IMR-90 (cell line): ENCODE measurements at places on chromosomes 3 and 15. TPM values are rescaled to one million over a fixed set of nuclear protein-coding genes. Genes with fewer than 3 reads are reported as not detected.

The LRRN1 gene
- total RNA-seq: under 0.01 and 0.18 TPM in 2 replicates

The MORC1 gene
- total RNA-seq: not detected in 2 replicates

The NGRN gene
- total RNA-seq: 39.6 and 44.2 TPM in 2 replicates

The PLOD2 gene
- total RNA-seq: 117 and 225 TPM in 2 replicates

The CCDC9B gene
- total RNA-seq: 19.7 and 30.0 TPM in 2 replicates

The SCAANT1 gene
- not detected in 2 replicates for total RNA-seq

The GLT8D1 gene
- 65.3 and 87.8 TPM in 2 replicates for total RNA-seq

The OTOL1 gene
- total RNA-seq: not detected in 2 replicates

The CIB2 gene
- total RNA-seq: 2.2 and 2.5 TPM in 2 replicates

The AGTR1 gene
- 2.7 and 3.3 TPM in 2 replicates for total RNA-seq

The TGM5 gene
- not detected in 2 replicates for total RNA-seq

The MYZAP gene
- not detected in 2 replicates for total RNA-seq

The ESYT3 gene
- total RNA-seq: under 0.01 TPM in 2 replicates

The SYNPR gene
- total RNA-seq: not detected in 2 replicates

The FOXL2 gene
- total RNA-seq: not detected in 2 replicates

The ACAD11 gene
- total RNA-seq: 18.8 and 27.8 TPM in 2 replicates

The GOLGA6L9 gene
- total RNA-seq: 0.90 and 1.1 TPM in 2 replicates

The SLC27A2 gene
- total RNA-seq: under 0.01 TPM in 1 of 2 replicates, not detected in the other

The CCDC80 gene
- total RNA-seq: 387 and 406 TPM in 2 replicates

The INKA1 gene
- total RNA-seq: 2.3 and 2.8 TPM in 2 replicates

The SENP8 gene
- 2.9 and 3.1 TPM in 2 replicates for total RNA-seq

The SLC28A2 gene
- total RNA-seq: not detected in 2 replicates

The PRSS50 gene
- not detected in 2 replicates for total RNA-seq

The ROPN1B gene
- total RNA-seq: not detected in 2 replicates

The EFCC1 gene
- total RNA-seq: not detected in 2 replicates

The FBXO40 gene
- not detected in 2 replicates for total RNA-seq

The LRRK1 gene
- 1.9 and 3.0 TPM in 2 replicates for total RNA-seq

The CP gene
- 0.28 TPM in 1 of 2 replicates, not detected in the other for total RNA-seq

The SAMMSON gene
- total RNA-seq: not detected in 2 replicates

The BTLA gene
- total RNA-seq: not detected in 2 replicates

The RHOV gene
- total RNA-seq: not detected in 2 replicates

The TP63 gene
- not detected in 2 replicates for total RNA-seq

The GOLGA8N gene
- total RNA-seq: 0.72 and 0.83 TPM in 2 replicates

The DNAJA4 gene
- under 0.01 and 0.18 TPM in 2 replicates for total RNA-seq

The GREM1 gene
- total RNA-seq: 848 and 1,032 TPM in 2 replicates

The ATP10A gene
- 12.8 and 13.8 TPM in 2 replicates for total RNA-seq

The GTF2E1 gene
- 18.5 and 26.9 TPM in 2 replicates for total RNA-seq

The CLDN16 gene
- total RNA-seq: under 0.01 TPM in 2 replicates

The FGF12 gene
- total RNA-seq: not detected in 2 replicates

The ZKSCAN7 gene
- 4.7 TPM in 2 replicates for total RNA-seq

The KLHL40 gene
- not detected in 2 replicates for total RNA-seq

The ADAMTS7 gene
- total RNA-seq: 0.83 and 1.4 TPM in 2 replicates

The CLDN18 gene
- total RNA-seq: not detected in 2 replicates

The CAND2 gene
- total RNA-seq: 2.5 and 2.9 TPM in 2 replicates

The ACP3 gene
- total RNA-seq: 0.28 and 0.54 TPM in 2 replicates

The RPP25 gene
- under 0.01 and 0.18 TPM in 2 replicates for total RNA-seq

The MED12L gene
- 0.18 and 0.28 TPM in 2 replicates for total RNA-seq

The TBL1XR1 gene
- total RNA-seq: 170 and 181 TPM in 2 replicates

The IVD gene
- 27.5 and 31.7 TPM in 2 replicates for total RNA-seq

The PLSCR5 gene
- total RNA-seq: not detected in 2 replicates

The SNURF gene
- total RNA-seq: 8.1 and 13.1 TPM in 2 replicates

The MESP1 gene
- under 0.01 TPM in 1 of 2 replicates, not detected in the other for total RNA-seq

The RBPMS2 gene
- under 0.01 TPM in 1 of 2 replicates, not detected in the other for total RNA-seq

The ARF4 gene
- total RNA-seq: 172 and 290 TPM in 2 replicates
